ENCODE measurements at places on chromosomes 6 and 20.

DNA sequence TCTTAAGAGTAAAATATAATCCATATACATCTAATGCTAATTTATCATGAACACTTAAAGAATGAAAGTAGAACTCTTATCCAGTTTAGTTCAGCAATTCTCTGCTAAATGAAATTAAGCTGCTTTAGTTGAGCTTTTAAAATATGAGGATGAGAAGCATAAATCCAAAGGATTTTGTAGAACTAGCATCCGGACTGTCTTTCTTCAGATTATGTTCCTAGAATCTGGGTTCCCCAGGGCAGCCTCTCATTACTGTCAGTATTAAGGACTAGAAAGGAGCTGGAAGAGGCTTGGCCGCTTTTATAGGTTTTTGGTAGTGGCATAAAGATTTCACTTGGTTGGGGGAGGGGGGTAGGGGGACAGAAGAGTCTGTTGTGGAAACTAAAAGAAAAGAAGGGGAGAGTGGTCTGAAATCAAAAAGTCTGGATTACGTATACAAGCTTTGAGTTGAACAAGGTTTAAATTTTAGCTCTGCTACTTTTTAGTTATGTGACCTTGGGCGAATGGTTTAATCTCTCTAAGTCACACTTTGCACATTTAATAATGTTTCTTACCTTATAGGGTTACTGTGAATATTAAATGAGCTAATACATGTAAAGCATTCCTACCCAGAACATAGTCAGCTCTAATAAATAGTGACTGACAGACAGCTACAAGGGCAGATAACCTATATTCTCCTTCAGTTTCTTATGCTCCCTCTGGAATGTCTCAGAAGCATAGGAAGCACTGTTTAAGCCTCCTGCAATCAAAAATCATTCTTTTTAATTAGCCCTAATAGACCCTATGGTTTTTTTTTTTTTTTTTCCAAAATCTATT is 3.7 kb downstream of the SGK1 start:
- no peak for DNase-seq

DNA sequence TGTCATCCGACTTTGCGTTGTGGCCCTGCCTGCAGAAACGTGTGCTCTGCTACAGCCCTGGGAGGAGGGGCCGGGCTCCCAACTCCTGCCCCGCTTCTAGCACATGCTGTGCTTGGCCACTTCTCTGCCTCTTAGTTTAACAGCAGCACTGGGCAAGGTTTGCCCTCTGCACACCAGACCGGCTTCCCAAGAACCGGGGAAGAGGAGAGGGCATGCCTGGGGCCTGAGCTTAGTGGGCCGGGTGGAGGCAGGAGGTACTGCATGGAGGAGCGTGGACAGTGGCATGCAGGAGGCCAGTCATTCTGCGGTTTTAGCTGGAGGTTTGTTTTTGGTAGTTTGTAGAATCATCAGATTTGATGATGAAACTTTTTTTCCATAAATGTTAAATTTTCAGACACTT is 45.5 kb downstream of the CEP43 start:
- DNase-seq = no peak

DNA sequence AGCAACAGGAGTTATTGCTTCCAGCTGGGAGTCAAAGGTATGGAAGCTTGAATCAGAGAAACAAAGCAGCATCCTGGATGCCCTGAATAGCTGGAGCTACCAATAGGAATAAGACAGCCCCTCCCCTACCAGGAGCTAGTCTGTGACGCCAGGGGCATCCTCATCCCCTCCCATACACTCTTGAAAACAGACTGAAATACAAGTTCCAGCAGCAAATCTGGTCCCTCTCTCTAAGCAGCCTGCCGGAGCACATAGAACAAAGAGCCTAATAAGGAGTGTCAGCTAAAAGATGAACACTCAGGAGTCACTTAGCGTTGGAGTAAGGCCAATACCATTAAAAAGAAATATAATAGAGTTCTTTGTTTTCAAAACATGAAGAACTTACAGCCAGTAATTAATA is 25.6 kb downstream of the FILIP1 start:
- DNase-seq = no peak

DNA sequence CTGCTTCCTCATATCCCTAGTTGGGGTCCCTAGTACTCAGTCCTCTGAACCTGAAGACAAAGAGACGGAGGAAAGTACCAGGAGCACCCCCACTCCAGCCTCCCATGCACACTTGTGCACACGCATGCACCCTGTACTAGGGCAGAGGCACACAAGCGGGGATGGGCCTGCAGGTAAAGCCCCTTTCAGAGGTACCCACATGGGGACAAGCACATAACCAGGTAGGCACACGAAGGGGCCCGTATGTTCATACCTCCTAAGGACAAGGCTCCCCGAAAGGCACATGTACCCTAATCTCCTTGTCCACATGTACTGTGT is 1.1 kb downstream of the TMEM151B start:
- DNase-seq = no peak

- DNase-seq = no peak
These were observed 656.0 kb downstream of the KIF16B start for GRCh38 chr20:15917283-15917682.

- DNase-seq = no peak
These were observed 95.0 kb downstream of the PAK5 start for GRCh38 chr20:9743871-9744270.

- no peak for DNase-seq
These were observed 388.4 kb downstream of the BTBD3 start for GRCh38 chr20:12306107-12306506.

DNA sequence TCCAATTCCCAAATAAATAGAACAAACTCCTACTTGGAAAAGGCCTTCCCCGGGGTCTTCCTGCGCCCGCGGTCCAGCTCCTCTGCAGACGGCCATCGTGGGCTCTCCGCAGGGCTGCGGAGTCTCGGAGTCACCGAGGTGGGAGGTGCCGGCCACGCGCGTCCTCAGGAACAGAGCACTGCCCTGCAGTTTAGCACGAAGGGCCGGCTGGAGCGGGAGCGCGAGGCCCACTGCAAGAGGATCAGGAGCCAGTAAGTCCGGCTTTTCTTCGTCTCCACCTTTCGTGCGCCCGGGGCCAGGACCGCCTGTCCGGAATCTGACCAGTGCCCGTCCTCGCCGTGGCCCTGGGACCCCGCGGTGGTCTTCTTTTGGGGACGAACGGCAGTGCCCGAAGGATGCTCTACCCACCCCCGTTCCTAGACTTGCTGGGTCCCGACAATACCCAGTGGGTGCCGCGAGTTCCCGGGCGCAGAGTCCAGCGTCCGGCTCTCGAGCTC is 1.4 kb downstream of the BHLHE23 start:
- DNase-seq = no peak

- no peak for DNase-seq
These were observed 86.6 kb downstream of the ZFAND3 start for GRCh38 chr6:37906121-37906520.

GRCh38 chr6:158686791-158687381 is 37.0 kb downstream of the SYTL3 start:
- no peak for DNase-seq

- no peak for DNase-seq
These were observed 102.5 kb downstream of the TAF4 start for GRCh38 chr20:61963149-61963548.

DNA sequence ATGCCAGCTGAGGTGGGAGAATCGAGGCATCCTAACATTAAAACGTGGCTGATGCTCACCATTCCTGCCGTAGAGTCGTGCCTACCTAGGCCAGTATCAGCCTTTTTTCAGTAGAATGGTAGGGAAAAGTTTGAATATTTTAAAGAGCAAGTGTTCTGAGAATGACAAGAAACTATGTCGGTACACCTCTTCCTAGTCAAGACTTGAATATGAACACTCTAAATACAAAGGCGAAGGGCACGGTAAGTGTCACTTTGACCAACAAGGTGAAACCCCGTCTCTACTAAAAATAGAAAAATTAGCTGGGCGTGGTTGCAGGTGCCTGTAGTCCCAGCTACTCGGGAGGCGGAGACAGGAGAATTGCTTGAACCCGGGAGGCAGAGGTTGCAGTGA is 1.0 kb downstream of the GINM1 start:
- DNase-seq = no peak

DNA sequence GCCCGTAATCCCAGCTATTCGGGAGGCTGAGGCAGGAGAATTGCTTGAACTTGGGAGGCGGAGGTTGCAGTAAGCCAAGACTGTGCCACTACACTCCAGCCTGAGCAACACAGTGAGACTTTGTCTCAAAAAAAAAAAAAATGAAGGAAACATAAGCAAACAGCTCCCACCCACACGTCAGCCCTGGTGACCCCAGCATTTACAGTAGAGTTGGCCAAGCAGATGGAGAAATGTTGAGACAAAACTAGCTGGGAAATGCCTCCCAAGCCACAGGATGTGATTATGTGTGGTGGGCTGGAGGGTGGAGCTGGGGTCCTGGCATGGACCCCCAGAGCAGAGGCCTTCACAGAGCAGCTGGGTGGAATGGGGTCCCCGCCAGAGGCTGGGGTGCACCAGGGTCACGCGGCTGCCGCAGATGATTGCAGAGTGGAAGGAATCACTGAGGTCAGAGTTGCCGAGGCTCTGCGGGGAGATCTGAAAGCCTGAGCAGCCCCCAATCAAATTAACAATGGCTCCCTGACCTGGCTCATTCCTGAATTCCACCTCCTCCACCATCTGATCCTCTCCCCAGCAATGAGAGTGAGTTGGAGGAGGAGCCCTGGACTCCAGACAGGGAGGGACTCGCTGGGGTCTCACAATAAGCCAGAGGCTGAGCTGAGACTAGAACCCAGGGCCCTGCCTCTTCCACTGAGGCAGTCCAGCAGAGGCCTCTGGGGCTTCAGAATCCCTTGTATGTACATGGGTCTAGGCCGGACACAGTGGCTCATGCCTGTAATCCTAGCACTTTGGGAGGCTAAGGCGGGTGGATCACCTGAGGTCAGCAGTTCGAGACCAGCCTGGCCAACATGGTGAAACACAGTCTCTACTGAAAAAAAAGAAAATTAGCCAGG is 34.7 kb upstream of the TGM2 start:
- no peak for DNase-seq

DNA sequence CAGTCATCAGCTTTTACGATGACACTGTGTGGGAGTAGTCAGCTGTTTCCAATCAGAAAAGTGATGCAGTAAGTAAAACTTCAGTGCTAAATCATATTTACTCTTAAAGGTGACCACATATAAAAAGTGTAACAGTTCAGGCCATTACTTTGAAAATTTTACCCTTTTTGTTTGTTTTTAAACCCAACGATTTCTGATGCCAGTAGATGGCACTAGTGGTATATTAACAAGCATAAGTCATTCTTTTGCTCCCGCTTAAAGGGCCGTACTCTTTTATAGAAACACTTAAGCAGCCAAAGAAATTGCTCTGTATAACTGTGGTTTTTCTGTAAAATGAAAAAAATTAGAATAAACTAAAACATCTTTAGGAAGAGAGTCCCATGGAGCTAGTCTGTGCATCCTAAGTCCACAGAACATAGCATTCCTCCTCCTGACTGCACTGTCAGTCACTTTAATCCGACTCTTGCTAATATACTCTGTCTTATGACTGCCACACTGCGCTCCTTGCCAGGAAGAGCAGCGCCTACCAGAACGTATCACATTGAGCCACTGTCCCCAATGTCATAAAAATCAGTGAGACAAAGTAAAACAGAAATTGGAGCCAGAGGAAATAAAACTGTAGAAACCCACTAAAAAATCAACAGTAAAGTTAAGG is 25.0 kb downstream of the HEBP2 start:
- no peak for DNase-seq

DNA sequence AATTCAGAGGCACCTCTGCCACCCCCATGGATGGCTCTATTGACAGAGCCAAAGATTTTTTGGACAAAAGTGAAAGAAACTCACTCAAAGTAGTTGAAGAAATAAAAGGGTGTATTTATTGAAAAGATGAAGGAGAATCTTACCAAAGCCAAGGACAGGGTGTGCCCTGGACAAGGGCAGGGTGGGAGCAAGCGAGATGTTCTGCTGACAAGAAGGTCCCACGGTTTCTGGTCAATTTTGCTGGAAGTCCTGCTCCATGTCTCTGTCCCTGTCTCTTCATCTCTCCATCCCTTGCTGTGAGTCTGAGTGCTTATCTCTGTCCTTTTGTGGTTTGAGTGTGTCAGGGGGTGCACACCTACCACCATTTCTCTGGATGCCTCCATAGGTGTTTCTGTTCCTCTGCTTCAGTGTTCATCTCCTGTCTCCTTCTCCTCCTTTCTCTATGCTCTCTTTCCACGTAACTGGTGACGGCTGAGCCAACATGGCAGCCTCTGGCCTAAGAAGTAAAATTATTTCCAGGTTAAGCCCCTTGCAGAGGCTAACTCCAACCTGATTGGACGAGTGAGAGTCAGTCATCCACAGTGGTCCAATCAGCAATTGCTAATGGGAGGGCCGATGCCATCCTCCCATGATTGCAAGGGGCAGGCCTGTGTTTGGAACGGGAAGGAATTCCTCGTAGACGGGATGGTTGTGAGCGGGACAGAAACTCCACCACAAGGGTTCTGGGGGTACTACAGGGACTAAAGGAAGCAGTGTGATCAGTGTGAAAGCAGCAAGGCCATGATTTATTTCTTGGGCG is 502.1 kb upstream of the CDH4 start:
- no peak for DNase-seq

- DNase-seq = no peak
These were observed 60.0 kb downstream of the GINS1 start for GRCh38 chr20:25467441-25467840.

DNA sequence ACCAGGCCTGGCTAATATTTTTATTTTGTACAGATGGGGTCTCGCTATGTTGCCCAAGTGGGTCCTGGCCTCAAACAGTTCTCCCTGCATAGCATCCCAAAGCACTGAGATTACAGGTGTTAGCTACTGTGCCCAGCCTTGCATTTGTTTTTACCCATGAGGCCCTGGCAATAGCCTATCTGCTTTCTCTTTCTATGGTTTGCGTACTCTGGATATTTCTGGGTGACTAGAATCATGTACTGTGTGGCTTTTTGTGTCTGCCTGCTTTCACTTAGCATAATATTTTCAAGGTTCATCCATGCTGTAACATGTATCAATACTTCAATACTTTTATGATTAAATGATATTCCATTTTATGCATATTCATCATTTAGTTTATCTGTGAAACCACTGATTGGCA is 451.7 kb downstream of the GRIK2 start:
- DNase-seq = no peak

Measured in GM12864 (cell line).